Chondrocyte (in vitro differentiated cells): ENCODE measurements at places on chromosomes 12 and 14. TPM values are rescaled to one million over a fixed set of nuclear protein-coding genes. Genes with fewer than 3 reads are reported as not detected.

The CCDC175 gene
- total RNA-seq, result not detected in 3 replicates

The OR5AU1 gene
- total RNA-seq, result not detected in 3 replicates

The NTS gene
- not detected in 3 replicates for total RNA-seq

The GPHN gene
- total RNA-seq, result 12.4 to 25.0 TPM (median 17.5 TPM) in 3 replicates

The KLRB1 gene
- not detected in 3 replicates for total RNA-seq

The SLC24A4 gene
- total RNA-seq, result 0.29 to 0.77 TPM (median 0.37 TPM) in 3 replicates

The CCDC196 gene
- total RNA-seq, result not detected in 3 replicates

The RFX4 gene
- total RNA-seq, result not detected in 3 replicates

The RNASE8 gene
- total RNA-seq, result not detected in 3 replicates
